ENCODE measurements at places on chromosomes 1 and 21.

DNA sequence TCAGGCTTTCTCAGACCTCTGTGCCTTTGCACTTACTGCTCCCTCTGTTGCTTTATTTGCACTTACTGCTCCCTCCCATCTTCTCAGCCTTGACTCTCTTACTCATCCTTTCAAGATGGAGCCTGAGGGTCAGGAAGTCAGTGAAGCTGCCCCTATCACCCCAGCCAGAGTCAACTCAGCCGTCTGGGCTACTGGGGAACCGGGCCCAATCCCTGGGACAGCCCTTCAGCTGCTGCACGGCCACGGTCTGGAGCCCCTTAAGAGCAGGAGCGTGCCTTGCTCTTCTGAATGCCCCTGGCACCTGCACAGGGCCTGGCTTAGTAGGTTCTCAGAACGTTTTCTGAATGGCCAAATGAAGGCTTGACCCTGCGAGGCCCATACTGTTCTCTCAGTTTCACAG lies 244.4 kb downstream of the FOXD2 start:
- DNase-seq, result no peak

DNA sequence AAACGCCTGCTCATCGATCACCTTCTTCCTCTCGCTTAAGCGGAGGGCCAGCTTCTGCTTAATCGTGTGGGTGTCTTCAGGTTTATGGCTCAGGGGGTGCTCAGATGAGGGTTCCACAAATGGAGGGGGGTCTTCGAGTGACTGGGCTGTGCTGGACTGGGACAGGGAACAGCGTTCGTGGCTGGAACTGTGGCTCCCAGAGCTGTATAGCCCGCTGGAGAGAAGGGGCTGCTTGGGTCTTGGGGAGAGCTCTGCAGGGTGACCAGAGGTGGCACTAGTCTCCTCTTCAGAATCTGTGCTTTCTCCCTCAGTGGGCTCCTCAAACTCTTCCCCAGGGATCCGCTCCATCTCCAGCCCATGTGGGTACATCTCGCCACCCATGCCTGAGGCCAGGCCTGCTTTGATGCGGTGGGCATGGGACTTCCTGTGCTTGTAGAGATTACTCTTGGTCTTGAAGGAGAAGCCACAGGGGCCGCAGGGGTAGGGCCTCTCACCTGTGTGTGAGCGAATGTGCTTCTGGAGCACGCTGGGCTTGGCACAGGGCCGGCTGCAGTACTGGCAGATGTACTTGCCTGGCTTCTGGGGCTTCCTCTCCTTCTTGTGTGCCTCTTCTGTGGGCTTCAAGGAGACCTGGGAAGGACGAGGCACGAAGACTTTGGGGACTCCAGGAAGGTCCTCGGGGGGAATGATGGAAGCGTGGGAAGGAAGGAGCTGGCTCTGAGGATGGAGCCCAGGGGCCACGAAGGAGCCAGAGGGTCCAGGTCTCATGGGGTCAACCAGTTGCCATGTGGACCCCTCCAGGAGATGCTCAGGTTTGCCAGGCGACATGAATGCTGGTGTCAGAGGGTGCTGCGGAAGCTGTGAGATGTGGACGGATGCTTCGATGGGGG lies 99.4 kb upstream of the EDN2 start:
- DNase-seq, result no peak

DNA sequence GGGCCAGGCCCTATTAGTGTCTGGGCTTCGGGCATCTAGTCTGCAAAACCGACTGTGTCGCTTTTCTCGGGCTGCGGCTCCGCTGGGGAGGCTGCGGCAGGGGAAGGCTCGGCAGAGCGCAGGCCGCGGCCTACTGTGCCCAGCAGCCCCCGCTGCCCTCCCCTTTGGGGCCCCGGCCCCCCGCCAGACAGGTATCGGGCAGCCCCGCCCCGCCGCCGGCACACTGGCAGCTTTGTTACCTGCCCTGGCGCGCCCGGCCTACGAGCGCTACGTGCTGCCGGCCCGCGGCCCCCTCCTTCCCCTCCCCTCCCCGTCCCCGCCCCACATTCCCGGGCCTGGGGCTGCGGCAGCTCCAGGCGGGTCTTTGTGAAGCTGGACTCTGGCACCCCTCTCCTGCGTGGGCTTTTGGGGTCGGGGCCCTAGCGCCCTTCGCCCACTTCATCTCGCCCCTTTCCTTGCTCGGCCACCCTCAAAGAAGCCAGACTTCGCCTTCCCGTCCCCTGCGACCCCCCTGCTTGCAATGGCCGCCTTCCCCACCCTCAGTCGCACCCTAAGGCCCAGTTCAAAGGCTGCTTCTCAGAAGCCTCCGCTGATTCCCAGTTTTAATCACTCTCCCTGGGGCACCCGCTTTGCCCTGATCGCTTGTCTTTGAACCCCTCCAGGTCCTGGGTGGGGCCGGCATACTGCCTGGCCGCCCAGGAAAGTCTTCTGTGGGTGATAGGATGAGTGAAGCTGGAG lies 48.9 kb upstream of the SLC2A1 start:
- DNase-seq, result no peak

DNA sequence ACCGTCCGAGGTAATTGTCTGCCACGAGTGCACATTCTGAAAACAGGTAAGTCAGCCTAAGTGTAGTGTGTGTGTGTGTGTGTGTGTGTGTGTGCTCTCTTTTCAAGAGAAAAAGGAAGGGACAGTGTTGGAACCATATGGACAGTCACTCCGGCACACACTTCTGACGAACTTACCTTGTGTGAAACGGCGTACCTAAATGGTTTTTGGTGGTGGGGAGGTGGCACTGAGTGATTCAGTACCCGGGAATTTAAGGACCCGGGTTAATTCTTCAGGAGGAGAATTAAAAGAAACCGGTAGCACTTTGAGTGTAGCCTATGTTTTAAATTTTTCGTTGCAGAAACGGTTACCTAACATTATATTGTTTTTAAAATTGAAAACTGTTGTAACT lies 286 bp downstream of the ODR4 start:
- DNase-seq, result no peak
